Mesothelial cell of epicardium (in vitro differentiated cells): ENCODE measurements at places on chromosomes 13 and 19. TPM values are rescaled to one million over a fixed set of nuclear protein-coding genes. Genes with fewer than 3 reads are reported as not detected.
A peak's percentile ranks its signal among the peaks of the same experiment; 100 is the strongest.

- no peak for DNase-seq
Measured at GRCh38 chr13:111337206-111337605, 16.8 kb downstream of the TEX29 start.

- peak; percentile 54 for DNase-seq
Measured at GRCh38 chr19:17025991-17026658, 485 bp downstream of the CPAMD8 start.

- no peak for DNase-seq
Measured at GRCh38 chr19:38006361-38007045, 99.5 kb downstream of the SIPA1L3 start.

GRCh38 chr13:113849981-113850721, 13.7 kb downstream of the GAS6 start:
- peak; percentile 4 for DNase-seq

- peak; percentile 25 for DNase-seq
Measured at GRCh38 chr13:20525144-20525600, 485 bp downstream of the CRYL1 start.

GRCh38 chr13:21348488-21349120, 110.5 kb downstream of the ZDHHC20 start:
- no peak for DNase-seq

GRCh38 chr19:5627395-5627904, 4.6 kb downstream of the SAFB start:
- no peak for DNase-seq

DNA sequence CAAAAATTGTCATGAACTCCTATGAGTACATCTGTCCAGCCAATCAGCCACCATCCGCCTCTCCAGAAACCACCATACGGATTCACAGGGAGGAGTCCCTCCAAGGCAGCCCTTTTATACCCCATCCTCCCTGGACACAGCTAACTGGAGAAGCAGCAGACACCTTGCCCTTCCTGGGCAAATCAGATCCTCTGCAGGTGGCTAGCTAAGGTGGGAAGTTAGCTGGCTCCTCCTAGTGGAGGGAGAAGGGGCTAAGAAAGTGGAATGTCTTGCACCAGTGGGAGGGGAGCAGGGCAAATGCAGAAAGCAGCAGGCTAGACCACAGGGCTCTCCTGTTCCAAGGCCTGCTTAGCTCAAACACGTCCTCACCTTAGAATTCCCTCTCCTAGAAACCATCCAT, 46.2 kb upstream of the UQCRFS1 start:
- no peak for DNase-seq

DNA sequence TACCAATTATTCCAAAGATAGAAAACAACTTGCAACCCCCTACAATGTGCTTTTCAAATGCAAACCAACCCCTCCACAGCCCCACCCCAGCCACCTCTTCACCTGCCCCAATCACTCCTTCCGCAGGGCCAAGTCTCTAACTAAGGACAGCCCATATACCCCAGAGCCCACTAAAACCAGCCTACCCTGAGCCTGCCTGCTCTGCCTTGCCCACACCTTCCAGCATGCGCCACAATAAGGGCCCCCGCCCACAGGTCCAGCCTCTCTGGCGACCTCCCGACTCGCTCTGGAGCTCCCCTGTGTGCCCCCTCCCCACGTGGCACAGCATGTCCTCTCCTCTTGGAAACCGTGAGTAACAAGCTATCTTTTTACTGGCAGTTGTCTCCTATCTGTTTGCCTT, 42.8 kb upstream of the MEDAG start:
- no peak for DNase-seq

- no peak for DNase-seq
Measured at GRCh38 chr13:79183231-79183630, 222.8 kb downstream of the RBM26 start.

GRCh38 chr19:8557642-8558238, 19.5 kb downstream of the MYO1F start:
- no peak for DNase-seq

GRCh38 chr19:18464646-18465045, 26.7 kb upstream of the ISYNA1 start:
- no peak for DNase-seq

- DNase-seq, result no peak
Measured at GRCh38 chr19:3785451-3785937, 687 bp downstream of the MATK start.

DNA sequence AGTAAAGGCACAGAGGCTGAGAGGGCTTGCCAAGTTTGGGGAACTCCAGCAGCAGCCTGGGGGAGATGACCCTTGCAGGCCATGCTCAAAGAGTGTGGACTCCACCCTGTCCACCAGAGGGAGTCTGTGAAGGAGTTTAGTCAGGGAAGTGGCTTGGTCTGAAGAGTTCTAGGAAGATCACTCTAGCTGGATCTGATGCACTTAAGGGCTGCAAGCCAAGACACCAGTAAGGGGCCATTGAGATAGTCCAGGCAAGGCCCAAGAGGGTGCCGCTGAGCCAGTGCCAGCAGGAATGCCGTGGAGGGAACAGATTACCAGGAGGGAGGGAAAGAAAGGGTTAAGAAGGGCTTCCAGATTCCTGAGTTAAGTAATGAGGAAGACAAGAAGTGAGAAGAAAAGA, 68.7 kb downstream of the ZAR1L start:
- peak; percentile 51 for DNase-seq

- no peak for DNase-seq
Measured at GRCh38 chr13:34155931-34156607, 338.1 kb downstream of the RFC3 start.

DNA sequence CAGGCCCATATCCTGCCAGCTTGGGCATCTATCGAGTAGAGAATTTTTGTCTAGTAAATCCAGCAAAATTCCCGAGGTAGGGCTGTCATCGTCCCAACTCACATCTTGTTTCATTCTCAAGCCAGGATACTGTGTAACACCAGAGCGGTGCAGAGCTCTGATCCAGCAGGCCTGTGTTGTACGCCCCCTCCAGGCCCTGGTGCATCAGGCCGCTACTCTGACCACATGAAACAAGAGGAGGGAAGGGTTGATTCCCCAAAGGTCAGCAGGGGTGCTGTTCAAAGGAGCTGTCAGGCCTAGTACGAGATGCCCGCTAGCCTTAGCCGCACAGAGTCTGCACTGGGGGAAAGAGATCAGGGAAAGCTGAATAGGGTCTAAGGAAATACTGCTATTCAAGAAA, 276.0 kb downstream of the SLC7A1 start:
- no peak for DNase-seq

DNA sequence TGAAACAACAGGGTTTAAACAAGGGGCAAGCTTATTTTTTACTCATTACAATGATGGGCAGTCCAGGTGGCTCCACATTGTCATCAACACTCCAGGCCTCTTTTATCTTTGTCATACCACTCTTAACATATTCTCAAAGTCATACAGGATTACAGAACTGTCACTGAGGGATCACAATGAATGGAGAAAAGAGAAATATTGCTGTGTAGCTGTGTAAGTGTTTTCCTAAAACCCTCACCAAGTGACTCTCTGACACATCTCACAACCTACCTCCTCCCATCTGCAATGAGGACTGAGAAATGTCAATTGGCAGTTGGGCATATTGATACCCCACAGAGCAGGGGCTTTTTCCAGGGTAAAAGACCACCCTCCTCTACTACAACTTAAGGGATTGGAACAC, 562.1 kb downstream of the TBC1D4 start:
- DNase-seq, result no peak

- DNase-seq, result no peak
Measured at GRCh38 chr19:49631014-49631588, 8.8 kb downstream of the RRAS start.

- DNase-seq, result no peak
Measured at GRCh38 chr19:44592451-44592890, 20.9 kb upstream of the IGSF23 start.

- DNase-seq, result no peak
Measured at GRCh38 chr13:44769686-44770085, 193.6 kb upstream of the TSC22D1 start.

DNA sequence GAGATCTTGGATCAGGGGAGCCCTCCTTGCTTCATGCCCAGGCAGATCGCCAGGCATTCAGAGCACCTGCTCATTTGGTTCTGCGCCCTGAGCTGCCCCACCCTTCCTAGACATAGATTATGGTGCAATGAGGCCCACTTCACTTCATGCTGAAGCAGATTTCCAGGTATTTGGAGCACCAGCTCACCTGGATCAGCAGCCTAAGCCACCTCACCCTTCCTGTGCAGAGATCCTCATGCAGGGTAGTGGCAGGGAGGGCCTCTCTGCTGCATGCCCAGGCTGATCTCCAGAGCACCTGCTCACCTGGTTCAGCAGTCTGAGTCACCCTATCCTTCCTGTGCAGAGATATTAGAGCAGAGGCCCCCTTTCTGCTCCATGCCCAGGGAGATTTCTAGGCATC, 1966.1 kb downstream of the PCDH9 start:
- DNase-seq, result no peak

DNA sequence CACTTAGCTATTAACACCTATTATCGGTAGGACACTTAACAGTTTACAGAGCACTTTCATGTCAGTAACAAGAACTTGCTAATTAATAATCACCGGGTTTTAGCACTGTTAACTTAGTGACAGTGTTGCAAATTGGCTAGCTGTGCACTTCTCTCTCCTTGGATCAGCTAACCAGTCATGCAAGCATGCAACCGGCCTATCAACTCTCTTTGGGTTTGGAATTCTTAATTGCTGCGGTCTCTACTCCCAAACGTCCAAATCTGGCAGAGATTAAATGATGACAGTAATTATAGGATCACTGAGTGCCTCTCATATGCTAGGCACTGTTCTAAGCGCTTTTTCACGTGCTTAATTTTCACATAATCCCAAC, 1.2 kb downstream of the EPS15L1 start:
- DNase-seq, result no peak

DNA sequence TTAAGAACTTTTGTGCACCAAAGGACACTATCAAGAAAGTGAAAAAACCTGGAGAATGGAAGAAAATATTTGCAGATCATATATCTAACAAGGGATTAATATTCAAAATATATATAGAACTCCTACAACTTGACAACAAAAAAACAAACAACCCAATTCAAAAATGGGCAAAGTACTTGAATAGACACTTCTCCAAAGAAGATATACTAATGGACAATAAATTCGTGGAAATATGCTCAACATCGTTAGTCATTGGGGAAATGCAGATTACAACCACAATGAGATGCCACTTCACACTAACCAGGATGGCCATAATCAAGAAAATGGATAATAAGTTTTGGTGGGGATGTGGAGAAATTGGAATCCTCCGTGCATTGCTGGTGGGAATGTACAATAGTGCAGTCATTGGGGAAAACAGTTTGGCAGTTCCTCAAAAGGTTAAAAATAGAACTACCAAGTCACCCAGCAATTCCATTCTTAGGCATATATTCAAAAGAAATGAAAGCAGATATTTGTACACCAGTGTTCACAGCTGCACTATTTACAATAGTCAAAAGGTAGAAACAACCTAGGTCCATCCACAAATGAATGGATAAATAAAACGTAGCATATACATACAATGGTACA, 2.2 kb upstream of the LSR start:
- DNase-seq, result no peak

DNA sequence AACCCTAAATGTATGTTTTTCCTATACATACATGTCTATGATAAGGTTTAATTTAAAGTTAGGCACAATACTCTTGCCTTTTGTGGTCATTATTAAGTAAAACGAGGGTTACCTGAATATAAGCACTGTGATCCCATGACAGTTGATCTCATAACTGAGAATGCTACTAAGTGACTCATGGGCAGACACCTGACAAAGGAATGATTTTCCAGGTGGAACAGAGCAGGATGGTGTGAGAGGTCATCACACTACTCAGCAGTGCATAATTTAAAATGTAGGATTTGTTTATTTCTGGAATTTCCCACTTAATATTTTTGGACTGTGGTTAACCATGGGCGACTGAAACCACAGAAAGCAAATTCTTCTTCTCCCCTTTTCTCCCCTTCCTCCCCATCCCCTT, 178.9 kb downstream of the UGGT2 start:
- no peak for DNase-seq

DNA sequence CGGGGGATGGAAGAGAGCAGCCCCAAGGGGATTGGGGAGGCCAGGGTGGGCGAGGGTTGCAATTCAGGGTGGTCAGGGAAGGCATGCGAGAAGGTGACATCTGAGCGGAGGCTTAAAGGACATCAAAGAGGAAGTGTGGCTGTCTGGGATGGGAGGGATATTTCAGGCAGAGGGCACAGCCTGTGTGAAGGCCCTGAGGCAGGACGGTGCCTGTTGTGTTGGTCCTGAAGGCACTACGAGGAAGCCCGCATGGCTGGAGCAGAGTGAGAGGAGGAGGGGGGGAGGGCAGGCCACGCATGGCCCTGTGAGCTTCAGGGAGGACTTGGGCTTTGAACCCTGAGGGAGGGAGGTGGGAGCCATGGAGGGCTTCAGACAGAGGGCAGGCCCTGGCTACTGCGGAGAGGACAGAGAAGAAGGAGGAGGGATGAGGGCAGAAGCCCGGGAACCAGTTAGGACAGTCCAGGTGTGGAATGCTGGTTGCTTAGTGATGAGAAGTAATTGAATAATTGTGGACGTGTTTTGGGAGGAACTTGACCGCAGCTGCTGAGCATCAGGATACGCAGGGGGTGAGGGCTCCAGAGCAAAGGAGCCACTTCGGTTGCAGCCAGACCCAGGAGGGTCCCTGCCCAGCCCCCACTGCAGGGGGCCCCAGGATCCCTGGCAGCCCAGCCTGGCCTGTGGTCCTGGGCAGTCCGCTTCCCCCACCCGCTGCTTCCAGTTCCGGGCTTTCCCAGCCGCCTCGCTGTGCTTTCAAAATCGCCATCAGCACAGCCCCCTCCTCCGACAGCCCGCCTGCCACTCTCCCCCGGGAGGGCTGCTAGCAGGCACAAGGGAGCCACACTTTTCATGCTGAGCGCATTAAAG, 6.2 kb downstream of the TLE6 start:
- DNase-seq, result peak; percentile 48

GRCh38 chr19:1674293-1674679, 21.9 kb upstream of the TCF3 start:
- no peak for DNase-seq

GRCh38 chr19:46745521-46746280, at the start of gene FKRP:
Gene FKRP (plus strand): TSS chr19:46746057. CDS start chr19:46755451, 9,394 bp downstream.
- no peak for DNase-seq

MBD3L2 gene
- total RNA-seq, result not detected in 3 replicates

PSG4 gene
- total RNA-seq, result not detected in 3 replicates

TEX29 gene
- 0.41 to 0.51 TPM (median 0.45 TPM) in 3 replicates for total RNA-seq

GRK1 gene
- total RNA-seq, result 0.20 to 0.41 TPM (median 0.34 TPM) in 3 replicates

ZNF99 gene
- not detected in 3 replicates for total RNA-seq

FAM83E gene
- 2.5 to 3.9 TPM (median 3.7 TPM) in 3 replicates for total RNA-seq

IZUMO1 gene
- total RNA-seq, result 0.45 to 0.80 TPM (median 0.49 TPM) in 3 replicates

URAD gene
- not detected in 3 replicates for total RNA-seq

POSTN gene
- 445 to 474 TPM (median 451 TPM) in 3 replicates for total RNA-seq

TMEM221 gene
- 4.8 to 6.0 TPM (median 5.1 TPM) in 3 replicates for total RNA-seq
